ENCODE measurements at places on chromosomes 2 and 18.

DNA sequence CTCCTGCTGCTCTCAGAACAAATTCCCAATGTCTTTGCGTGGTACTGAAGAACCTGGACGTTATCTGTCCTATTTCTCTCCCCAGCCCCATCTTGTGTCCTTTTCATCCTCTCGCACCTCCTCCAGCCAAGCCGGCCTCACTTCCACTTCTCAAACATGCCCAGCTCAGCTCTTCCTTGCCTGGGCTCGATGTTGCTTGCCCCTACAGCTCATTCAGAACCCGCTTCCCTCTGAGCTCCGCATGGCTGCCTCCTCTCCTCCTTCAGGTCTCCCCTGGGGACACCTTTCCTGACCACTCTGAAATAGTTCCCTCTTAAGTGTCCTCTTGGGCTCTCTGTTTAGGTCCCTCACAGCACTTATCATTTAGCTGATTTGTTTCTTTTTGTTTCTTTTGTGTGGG is 6.7 kb upstream of the SMARCAL1 start:
- no peak for DNase-seq

DNA sequence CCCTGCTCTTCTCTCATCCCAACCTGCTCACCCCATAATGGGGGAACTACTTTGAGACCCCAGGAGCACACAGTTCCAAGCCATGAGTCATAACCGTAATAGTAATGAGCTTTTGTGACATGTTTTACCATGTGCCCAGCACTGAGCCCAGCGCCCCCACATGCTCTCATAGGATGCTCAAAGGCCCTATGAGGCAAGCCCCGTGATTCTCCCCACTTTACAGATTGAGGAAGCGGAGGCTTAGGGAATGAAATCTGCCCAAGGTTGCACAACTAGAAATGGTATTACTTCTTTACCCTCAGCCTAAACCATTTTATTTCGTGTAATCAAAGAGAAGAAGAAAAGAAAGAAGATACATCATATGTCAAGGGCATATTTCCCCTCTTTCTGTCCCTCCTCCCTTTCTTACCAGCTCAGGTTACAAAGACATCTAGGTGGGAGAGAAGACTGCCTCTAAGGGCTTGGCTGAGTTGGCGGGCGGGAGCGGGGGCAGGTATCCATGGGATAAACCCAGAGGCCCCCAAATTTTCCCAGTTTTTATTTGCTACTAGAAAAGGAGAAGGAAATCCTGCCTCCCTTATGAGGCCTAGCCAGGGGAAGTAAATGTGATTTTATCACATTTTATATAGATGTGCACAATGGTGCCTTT is 24.2 kb downstream of the BCL11A start:
- no peak for DNase-seq

- no peak for DNase-seq
Observed at GRCh38 chr18:28039691-28040090, 137.2 kb downstream of the CDH2 start.

DNA sequence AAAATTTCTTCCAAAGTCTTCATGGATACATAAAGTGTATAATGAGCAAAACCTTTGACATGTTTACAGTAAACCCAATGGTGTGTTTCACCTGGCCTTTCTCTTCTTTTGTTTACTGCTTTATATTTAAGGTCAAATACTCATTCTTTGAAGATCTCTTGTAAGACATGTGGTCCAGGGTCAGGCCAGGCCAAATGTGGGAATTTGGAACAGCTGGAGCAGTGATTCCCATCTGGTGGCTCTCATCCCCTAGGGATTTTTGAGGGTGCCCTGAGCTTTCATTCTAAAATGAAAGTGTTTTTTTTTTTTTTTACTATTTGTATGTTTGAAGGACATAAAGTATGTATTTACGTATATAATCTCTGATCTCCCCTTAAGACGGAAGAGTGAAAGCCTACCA is 13.8 kb upstream of the MGAT5 start:
- DNase-seq: no peak

- DNase-seq: no peak
Observed at GRCh38 chr2:231412618-231412963, 17.1 kb downstream of the B3GNT7 start.

DNA sequence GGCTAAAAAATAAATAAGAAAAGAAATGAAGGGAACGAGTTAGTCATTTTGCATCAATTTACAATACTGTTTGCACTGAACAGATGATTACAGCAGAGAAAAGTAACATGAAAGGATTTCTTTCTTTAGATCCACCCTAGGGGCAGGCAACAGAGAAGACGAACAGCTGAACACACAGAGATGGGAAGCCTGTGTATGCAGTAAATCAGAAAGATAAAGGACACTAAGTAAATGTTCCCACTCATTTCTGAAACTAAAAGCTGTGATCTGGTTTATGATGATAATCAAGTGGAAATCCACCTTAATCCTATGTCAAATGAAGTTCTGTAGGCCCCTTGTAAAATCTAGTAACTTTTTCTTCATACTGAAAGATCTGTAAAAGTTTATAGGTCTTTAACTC is 54.2 kb downstream of the AKAIN1 start:
- no peak for DNase-seq

- DNase-seq: no peak
Observed at GRCh38 chr2:118469103-118469502, 378.3 kb downstream of the EN1 start.

GRCh38 chr2:9518163-9518562 is 37.5 kb downstream of the ADAM17 start:
- DNase-seq: no peak

DNA sequence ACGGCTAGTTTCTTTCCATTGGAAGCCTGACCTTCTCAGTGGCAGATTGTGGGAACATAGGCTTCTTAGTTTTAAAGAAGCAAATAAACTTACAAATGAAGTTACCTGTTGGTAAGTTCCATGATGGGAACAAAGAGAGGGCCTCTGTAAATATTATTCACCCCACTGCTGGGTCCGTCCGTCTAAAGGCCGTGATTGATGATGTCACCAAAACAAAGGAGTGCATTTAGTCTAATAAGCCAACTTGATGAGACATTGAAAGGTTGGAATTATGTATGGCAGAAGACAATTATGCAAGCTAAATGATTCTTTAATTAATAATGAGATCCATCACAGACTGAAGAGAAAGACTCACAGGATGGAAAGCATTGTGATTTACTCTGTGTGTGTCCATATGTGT is 1091.9 kb upstream of the FANCL start:
- no peak for DNase-seq

DNA sequence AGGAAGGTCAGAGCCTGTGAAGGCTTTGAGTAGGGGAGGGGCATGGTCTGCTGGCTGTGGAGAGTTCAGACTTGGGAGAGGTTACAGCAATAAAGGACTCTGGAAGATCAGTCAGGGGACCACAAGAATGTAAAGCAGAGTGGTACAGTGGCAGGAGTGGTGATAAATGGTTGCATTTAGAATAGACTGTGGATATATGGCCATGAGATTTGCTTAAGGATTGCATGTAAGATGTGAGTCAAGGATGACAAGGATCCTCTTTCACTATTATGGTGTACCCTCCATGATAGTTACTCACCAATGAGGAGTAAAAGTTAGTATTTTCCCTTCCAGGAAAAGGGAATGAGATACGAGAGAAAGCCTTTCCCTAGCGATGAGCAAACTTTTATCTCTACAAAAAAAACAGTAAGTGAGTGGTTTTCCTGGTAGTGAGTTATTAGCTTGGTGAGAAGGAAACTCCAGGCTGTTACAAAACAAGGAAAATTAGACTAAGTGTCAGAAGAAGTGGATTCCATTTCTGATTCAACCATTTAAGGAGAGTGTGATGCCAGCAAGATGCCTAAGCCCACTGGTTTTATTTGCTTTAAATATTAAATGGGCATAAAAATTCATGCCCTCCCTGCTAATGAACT is 818.0 kb upstream of the ACVR2A start:
- DNase-seq: no peak

DNA sequence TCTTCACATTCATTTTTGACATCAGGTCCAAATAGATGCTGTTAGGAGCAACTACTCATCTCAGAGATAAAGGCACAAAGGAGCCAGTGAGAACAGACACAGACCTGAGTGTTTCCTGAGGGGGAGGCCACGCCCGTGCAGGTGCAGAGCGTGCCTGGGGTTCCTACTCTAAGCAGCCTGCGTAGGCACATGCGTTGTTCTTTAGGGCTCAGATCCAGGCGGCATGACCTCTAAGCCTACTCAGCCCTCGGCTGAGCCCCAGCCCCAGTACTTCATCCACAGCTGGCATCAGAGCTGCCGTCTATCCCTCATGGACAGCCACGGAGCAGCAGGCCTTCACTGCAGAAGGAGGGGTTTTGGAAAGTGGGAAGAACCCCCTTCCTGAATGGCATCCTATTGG is 54.9 kb upstream of the PXDN start:
- DNase-seq: no peak

DNA sequence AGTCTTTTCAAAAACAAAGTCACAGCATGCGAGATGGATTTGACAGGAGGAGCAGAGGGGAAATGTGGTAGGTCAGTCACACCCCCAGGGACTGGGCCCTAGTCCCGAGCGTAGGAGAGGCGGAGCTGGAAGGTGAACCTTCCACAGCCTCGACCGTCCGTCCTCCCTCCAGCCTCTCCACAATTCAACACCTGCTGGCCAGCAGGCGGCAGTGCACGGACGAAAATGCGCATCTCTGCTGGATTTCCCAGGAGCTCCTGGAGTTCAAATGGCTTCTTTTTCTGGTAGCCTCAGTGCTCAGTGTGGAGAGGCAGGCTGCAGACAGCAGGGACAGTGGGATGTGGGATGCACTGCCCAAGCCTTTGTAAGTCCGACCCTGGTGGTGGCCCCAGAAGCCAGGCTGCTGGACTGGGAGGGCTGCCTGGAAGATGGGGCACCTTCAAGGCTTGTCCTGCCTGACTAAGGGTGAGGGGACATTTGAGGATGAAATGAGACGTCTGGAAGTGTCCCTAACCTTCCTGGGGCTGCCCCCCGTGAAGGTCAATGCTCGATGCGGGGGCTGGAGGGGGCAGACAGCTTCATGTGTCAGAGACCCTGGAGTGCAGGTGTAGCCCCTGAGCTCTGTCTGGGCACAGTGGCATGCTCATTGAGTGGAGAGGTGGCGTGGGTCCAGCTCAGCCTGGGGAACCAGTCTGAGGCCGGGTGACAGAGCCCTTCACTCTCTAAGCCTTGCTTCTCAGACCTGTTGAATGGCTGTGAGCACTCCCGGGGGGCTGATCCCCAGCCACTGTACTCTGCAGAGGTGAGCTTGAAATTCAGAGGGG is 189.5 kb downstream of the TFCP2L1 start:
- peak; percentile 76 for DNase-seq

DNA sequence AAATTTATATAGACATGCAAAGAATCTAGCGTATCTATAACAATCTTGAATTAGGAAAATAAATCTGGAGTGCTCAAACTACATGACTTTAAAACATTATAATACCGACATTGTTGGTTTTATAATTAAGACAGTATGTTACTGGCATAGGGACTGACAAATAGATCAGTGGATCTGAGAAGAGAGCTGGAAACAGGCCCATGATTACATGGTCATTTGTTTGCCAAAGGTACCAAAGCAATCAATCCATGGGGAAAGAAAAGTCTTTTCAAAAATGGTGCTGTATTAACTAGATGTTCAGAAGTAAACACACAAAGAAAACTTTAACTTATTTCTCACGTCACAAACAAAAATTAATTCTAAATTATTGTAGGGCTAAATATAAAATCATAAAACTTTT is 124.2 kb downstream of the BCL2L11 start:
- no peak for DNase-seq

DNA sequence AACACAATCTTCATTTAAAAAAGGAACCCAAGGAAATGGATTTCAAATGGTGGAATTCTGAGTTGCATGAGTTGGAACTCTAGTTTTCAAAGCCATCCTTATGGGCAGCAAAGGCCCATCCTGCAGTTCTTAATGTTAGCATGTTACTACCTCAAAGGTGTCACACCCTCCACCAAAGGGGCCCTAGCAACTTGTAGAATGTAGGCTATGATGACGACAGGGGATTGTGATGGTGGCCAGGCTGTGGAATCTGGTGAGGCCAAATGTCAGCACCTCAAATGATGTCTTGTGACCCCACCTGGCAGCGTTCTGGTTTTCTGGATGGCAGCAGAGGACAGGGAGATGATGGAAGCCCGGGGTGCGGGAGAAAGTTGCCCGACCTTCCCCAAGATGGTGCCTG is at the start of gene TMEM247:
TMEM247 (plus strand) TSS at position 301 of the 400 bp plus-strand sequence.
- DNase-seq: no peak

DNA sequence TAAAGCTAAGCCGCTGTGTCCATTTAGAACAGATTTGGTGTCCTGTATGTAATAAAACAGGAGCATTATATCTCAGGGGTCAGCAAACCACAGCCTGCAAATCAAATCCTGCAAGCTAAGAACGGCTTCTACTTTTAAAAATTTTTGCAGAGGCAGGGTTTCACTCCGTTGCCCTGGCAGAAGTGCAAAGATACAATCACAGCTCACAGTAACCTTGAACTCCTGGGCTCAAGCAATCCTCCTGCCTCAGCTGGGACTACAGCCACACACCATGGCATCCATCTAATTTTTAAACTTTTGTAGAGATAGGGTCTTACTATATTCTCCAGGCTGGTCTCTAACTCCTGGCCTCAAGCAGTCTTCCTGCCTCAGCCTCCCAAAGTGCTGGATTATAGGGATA is 28.6 kb upstream of the NPC1 start:
- DNase-seq: no peak

DNA sequence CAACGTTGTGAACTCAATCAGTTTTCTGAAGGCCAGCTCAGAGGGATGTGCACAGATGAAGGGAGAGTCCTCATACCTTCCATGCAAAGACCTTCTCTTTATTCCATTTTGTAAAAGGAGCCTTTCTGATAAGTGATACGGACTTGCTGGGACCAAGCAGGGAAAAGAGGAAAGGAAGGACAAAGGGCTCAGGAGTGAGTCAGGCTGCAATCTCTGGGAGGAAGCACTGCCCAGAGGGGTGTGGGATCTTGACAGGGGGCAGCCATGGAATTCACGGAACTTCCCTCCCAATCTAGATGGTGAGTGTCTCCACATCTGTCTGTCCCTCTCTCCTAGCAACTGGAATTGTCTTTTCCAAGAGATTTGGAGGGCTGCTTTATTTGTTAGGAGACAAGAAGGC is 281.4 kb upstream of the CELF4 start:
- DNase-seq: no peak

DNA sequence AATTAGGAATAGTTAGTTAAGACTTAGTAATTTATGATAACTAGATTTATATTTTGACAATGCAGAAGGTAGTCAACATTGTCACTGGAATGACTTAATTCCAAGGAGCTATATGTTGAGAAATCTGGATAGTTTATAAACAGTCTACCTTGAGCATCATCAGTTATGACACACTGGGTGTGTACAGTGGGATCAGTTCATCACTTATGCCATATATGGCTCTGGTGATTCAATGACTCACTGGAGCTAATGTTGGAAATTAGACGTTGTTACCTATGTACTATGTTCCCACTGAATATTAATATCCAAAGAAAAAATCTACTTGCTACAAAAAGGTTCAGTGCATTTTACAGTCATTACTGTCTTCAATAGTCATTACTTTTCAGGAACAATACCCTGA is 34.0 kb upstream of the ITPRID2 start:
- DNase-seq: no peak
